Muscle of arm (tissue), 14 donors: ENCODE measurements at places on chromosomes 16 and 17. TPM values are rescaled to one million over a fixed set of nuclear protein-coding genes. Genes with fewer than 3 reads are reported as not detected.

DNA sequence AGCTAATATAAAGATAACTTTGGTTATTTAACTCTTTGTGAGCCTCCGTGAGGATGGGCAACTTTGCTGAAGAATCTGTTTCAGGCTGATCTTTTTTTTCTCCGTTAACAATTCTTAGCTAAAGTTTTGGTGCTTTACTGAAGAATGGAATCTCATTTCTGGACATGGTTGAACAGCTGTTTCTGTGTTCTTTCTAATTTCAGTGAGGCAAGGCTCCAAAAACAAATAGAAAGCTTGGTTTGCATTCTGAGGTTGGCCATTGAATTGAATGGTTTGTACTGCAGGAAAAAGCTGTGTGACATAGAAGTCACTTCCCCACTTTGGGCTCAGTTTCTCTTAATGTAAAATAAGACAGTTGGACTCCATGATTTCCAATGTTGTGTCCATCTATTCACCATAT is 22.3 kb upstream of the HLF start:
- DNase-seq = peak; percentile 19

DNA sequence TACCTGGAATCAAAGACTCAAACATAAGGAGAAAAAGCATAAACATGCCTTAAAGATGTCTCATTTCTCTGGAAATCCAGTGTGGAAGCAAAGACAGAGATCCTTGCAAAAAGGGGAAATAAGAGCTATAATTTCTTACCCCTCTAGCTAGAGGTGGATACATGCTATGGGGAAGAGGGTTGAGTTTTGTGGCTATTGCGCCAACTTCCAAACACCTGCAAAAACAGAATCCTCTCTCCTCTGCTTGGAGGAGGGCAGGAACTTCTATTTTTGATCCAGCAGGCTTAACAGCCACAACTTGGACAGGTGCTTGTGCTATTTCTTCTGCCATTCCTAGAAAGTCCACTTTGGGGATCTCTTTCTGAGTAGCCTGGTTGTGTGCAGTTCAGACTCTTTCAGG is 21.5 kb upstream of the NUDT7 start:
- no peak for DNase-seq

GRCh38 chr17:20066253-20066652 is 57.1 kb downstream of the SPECC1 start:
- peak; percentile 77 for DNase-seq

DNA sequence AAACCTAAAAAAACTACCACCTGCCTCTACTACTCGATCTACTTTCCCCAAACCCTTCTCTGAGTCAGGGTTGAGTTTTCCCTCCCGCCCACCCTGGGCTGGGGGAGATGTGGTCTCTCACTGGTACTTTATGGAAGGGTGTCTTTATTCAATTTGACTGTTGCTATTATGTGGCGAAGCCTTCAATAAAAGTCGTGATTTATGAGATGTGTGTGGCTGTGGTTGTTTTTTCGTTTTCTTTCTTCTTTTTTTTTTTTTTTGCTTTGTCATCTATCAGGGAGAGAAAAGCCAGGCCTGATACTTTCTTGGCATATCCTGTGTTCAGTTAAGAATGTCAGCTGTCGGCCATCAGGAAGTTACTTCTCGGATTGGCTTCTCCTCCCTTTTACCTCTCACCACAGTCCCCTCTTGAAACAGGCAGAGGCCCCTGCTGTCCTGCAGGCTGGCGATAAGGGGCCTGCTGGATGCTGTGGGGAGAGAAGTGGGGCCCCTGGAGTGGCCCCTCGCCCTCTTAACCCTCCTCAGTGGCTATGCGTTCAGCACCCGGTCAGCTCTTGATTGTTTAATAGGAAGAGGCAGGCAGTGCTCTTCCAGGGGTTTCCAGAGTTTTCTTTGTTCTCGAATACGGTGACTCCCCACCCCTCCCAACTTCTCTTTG is 123.0 kb downstream of the MSI2 start:
- no peak for DNase-seq

- no peak for DNase-seq
Measured at GRCh38 chr16:89971495-89972243, 23.1 kb downstream of the DEF8 start.

GRCh38 chr16:55007504-55007903 is 76.8 kb downstream of the IRX5 start:
- no peak for DNase-seq

- DNase-seq = no peak
Measured at GRCh38 chr17:69078864-69079263, 18.1 kb upstream of the ABCA9 start.

DNA sequence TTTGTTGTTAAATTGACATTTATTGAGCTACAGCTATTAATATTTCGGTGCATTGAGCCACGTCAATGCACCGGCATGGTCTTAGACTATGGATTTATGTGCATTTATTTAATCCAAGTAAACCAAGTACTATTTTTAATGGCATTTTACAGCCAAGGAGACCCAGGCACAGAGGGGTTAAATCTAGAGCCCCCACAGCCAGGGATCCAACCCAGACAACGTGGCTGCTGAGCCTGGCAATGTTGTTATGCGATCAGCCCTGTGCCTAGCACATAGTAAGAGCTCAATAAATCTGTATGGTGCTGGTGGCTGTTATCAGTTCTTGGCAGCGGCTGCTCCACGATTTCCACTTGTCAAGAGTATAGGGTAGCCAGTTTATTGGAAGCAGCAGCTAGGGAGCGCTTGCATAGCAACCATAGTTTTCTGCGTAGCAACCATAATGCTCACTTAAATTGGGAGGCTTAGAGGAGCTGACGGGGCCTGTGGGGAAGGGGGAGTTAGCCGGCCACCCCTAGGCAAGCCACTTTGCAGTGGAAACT is 541 bp upstream of the RBBP6 start:
- no peak for DNase-seq

DNA sequence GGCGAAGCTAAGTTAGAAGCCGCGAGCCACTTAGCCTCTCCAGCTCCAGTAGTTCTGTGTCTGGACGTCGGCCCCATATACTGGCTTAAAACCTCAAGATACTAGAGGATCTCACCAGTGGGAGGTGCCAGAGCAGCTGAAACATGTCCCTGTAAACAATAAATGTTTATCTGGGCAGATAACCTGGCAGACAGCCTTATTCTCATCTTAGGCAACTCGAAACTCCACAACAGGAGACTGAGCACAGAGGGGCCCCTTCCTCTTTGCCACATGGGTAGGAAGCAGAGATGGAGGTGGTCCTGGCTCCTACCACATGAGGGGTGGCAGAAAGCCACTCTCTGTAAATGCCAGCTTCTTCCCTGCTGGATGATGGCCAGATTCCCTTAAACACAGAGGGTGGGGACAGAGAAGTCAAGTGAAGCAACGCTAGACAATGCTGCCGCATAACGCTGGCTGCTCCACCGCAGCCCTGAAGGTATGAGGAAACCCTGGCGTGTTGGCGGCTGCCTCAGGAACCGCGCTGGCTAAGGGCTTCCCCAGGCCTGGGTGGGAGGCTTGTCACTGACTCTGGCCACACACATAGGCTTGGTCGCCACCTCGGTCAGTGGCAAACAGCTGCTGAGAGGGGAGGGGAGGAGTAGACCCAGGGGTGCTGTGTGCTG is 67.9 kb downstream of the HIC1 start:
- no peak for DNase-seq

DNA sequence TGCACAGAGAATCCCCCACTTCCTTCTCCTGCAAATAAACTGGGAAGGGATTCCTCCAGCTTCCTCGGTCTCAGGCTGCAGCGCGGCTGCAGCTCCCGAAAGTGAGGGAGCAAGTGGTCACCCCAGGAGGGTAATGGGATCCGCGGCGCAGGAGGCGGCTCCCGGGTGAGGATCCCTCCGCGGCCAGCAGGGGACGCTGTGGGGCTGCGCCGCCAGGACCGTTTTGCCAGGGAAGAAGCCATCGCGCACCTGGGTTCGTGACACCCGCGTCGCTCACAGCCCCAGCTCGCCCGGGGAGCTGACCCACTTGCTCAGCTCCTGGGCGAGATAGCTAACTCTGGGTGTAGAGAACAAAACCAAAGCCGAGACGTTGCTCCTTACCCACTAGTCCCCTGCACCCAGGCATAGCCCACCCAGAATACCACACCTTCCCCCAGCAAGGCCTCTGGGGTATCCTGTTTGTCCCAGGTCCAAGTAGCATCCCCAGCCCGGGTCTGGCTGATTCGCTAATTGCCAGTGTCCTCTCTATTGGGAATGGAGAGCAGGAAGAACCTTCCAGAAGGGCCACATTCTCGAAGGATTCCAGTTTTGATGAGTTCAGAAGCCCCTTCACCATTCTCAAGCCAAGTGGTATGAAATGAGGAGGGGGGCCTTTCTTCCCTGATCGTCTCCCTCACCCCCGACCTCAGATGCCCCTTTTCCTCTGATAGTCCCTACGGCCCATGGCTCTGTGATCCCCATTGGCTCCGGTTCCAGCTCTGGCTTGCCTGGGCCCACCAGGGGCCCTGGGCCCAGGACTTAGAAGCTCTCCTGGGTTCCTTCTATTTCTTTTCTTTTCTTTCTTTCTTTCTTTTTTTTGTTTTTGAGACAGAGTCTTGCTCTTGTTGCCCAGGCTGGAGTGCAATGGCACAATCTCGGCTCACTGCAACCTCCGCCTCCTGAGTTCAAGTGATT is 14.1 kb downstream of the CYGB start:
- peak; percentile 77 for DNase-seq

- DNase-seq = no peak
Measured at GRCh38 chr17:78129351-78130089, 965 bp upstream of the TMC6 start.

- DNase-seq = no peak
Measured at GRCh38 chr17:66549731-66550207, 247.4 kb downstream of the PRKCA start.

- DNase-seq = no peak
Measured at GRCh38 chr16:3216263-3216640, 18.7 kb downstream of the ZNF200 start.

DNA sequence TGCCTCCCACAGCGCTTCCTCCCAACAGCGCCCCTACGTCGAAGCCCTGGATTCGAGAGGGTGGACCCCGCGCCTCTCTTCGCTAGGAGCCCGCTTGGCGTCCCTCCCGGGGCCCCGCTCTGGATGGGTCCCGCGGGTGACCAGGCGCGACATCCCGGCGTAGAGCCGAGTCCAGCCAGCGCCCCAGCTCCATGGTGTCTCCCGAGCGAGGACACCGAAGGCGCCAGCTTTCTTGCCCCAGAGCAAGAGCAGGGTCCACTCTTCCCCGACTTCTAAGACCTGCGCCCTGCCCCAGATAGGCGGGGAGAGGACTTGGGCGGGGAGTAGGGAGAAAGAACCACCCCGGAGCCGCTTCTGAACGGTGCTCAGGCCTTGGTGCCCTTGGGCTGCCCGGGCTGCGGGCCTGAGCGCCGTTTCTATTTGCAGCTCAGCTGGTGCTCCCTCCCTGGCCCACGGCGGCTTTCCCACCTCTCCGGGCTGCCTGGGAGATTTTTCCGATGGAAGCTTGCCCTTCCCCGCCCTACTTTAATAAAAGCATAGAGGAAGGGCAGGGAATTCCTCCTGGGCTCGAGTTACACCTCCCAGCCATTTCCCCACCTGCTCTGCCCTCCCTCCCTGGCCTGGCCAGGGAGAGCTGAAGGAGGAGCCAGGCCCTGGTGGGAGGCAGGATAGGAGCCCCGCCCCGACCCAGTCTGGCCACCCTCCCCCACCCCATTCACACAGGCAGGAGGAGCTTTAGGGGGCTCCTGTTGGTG is 1.8 kb downstream of the MMP15 start:
- no peak for DNase-seq

GRCh38 chr17:35082073-35082657 is 18.7 kb upstream of the RFFL start:
- no peak for DNase-seq

- DNase-seq = no peak
Measured at GRCh38 chr17:10785295-10785694, 18.6 kb downstream of the TMEM238L start.

GRCh38 chr17:18916816-18917500 is 35.0 kb upstream of the SLC5A10 start:
- no peak for DNase-seq

DNA sequence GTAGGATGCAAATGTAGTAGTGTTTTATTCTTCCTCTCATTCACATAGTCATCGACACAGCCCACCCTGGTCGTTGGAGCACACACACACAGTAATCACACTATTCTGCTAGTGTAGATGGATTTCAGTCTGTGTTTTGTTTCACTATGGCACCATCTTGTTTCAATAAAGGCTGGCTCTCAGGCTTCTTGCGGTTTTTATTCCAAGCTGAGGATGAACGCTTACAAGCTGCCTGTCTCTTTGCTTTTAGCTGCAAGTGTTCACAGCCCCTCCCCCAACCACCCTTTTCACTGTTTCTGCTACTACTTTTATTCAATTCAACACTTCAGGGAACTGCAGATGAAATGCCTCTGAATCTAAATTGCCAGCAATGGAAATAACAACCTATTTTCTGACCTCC is 140.9 kb upstream of the PMFBP1 start:
- peak; percentile 19 for DNase-seq

Gene RCVRN
- polyA plus RNA-seq = 0.07 TPM

Gene C16orf92
- not detected for polyA plus RNA-seq

Gene CDK5R1
- polyA plus RNA-seq = 8.5 TPM

Gene PARD6A
- 0.90 TPM for polyA plus RNA-seq

Gene PDIA2
- not detected for polyA plus RNA-seq

Gene FA2H
- polyA plus RNA-seq = not detected

Gene CLEC3A
- not detected for polyA plus RNA-seq

Gene NATD1
- 13.0 TPM for polyA plus RNA-seq

Gene CES4A
- polyA plus RNA-seq = 2.6 TPM
